ENCODE measurements at places on chromosomes 5 and 9.

- no peak for DNase-seq
These were observed 54.5 kb downstream of the BNC2 start for GRCh38 chr9:16816011-16816410.

- no peak for DNase-seq
These were observed 201.0 kb downstream of the MAPKAP1 start for GRCh38 chr9:125505988-125506438.

DNA sequence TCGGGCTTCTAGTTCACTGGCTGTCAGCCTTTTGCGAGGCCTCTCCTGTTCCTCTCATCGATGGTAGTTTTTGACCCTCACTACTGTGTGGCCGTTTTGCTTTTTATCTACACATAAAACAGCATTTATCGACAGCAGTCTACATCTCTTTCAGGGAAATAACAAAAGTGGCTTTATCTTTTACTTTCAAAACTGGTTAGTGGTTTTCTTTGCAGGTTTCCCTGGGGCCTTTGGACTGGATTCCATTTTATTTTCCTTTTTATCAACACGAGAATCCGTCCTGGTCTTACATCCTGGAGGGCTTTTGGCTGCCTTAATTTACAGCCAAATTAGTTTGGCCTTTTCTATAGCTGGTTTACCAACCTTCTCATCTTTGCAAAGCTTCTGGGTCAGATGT, 793 bp upstream of the PKD2L2 start:
- DNase-seq, result no peak

DNA sequence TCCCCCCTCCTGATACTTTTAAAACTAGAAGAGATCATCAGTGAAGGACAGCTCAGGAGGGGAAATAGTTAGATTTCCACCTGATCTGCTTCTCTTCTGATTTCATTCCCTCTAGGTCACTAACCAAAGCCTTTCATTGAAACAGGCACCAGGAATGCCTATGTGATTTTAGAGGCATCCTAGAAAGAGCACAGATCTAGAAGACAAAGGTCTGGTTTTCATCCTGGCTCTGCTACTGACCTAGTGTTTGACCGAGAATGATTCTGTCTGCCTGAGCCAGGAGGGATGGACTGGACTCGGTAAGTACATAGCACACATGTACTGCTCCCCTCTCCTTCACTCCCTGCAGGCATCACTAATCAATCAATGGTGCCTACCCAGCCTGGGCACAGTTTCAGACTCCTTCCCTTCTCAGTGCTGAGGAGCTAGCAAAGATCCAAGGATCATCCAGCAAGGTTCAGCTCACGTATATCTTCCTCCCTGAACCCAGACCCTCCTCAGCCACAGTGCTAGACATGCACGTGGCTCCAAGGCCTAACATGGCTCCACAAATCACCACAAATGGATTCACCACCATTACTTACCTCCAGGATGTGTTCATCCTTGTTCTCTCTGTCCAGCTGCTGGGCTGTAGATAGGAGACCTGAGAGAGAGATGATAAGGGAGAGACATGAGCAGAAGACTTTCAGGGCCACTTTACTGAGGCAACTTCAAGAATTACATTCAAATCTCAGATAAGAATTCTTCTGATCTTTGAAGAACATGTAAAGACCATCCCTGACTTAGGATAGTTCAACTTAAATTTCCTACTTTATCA, 35.2 kb downstream of the FAT2 start:
- DNase-seq, result no peak

- no peak for DNase-seq
These were observed 102.7 kb downstream of the TMEM215 start for GRCh38 chr9:32886021-32886420.

DNA sequence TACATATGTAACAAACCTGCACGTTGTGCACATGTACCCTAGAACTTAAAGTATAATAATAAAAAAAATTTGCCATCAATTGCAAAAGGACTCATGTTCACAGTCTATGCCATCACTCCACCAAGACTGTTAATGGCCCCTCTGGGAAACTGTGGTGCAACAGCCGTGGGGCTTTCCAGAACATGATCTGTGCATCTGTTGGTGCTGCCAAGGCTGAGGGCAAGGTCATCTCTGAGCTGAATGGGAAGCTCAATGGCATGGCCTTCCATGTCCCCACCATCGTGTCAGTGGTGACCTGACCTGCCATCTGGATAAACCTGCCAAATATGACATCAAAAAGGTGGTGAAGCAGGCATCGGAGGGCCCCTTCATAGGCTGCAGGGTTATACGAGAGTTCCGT, 33.4 kb upstream of the AGXT2 start:
- no peak for DNase-seq

GRCh38 chr9:5278486-5278885, 26.0 kb downstream of the RLN2 start:
- no peak for DNase-seq

DNA sequence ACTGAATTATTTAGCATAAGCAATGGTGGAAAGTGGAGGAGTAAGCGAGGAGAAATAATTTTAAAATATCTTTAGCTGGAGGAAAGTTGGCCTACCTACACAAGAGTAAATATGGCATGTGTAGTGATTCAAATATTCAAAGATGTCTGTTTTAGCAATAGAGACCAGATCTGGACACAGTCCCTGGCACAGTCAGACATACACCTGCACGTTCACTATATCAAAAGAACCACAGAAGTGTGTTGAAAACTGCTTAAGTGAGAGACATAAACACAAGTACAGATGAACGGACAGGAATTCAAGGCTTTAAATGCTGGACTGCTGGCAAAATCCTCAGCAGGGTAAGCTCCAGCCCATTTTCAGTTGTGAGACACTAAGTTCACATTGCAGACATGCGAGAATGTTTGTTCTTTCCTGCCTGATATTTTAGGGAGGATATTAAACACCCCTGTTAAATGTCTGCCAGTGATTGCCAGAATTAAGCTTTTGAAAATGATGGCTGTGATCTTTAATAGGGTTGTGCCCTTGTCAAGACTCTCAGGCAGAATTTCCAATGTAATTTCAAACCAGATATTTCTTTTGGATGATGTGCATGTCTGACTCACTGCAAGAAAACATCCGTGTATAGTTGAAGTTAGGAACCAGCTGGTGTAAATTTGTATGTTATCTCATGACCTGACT, 810.6 kb downstream of the TLE4 start:
- no peak for DNase-seq
